ENCODE measurements at places on chromosomes 4 and X.
A peak's percentile ranks its signal among the peaks of the same experiment; 100 is the strongest.

- no peak for DNase-seq
Measured at GRCh38 chrX:79170476-79171035, 26.1 kb downstream of the GPR174 start.

DNA sequence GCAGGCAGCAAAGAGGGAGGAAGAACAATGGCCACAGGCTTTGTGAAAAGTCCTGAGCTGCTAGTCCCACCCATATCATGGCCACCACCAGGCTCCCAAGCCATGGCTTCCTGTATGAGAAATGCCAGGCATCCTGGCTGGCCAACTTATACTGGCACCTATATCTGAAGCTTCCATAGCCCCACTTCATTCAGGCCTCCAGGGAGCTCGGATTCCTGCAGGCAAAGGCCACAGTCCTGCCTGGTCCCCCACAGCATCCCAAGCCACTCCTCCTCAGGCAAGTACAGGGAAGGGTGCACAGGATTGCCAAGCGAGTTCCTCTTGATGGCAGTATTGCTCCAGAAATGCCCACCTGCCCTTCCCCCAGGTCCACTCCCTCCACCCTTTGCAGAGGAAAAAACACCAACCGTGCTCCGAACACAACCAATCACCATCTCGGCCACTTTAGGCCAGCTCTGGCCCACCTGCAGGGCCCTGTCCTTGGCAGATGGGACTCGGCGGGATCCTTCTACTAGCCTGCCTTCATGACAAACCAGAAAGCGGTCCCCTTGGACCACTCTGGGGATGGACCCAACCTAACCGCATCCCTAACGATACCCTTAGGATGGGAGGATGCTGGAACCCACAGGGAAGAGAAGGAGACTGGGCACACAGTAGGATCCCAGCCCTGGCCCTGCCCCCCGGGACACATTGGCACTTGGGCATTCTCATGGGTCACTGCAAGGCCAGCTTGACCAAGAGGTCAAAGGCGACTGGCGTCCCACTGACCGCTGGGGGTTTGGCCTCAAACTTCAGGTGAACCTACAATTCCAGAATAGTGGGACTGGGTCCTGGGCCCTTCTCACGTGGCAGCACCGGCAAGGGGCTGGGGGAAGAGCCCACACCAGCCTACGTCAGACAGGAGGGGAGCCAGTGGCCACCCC is 220.4 kb upstream of the AGTR2 start:
- no peak for DNase-seq

DNA sequence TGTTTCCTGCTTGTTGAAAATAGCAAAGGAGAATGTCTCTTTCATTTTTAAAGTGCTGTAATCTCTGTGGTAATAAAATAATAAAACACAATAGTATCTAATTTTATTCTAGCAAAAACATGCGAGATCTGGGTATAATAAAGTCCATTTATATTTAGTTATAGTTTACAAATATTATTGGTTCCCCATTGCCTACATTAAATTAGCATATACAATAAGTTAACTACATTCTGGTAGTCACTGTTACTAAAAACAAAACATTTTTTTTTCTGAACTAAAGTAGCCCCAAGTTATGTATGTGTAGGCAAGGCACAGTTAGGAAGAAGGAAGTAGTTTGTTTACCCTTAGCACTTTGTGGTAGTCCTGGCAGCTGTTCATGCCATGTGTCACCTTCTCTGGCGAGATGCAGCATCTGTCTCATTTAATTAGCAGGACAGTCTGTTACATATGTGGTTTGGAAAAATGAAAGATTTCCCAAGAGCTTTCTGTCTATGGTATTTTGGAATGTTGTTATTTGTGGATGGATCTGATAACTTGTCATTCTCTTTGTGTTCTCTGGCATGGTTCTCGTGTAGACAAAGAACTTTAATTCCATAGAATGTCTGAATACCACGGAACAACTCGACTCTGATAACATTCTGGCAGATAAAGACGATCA is 231.3 kb upstream of the PITX2 start:
- no peak for DNase-seq

GRCh38 chr4:38982361-38983095 is 49.7 kb downstream of the TMEM156 start:
- DNase-seq = no peak

DNA sequence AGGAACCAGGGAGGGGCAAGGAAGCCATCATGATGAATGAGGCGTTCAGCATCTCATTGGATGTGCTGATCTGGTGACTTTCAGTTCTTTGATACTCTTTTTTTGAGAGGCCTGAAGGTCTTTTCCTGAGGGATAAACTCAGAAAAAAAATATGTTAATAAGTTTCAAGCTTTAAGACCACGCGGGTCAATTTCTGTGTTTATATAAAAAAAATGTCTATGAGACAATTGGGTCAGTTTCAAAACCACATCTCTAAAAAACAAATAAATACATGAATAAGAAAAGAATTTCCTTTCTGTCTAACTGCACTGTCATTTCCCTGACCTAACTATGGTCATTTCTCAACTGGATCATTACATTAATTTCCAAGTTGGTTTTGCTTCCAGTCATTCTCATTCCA is 62.6 kb downstream of the TRIML1 start:
- DNase-seq = no peak

DNA sequence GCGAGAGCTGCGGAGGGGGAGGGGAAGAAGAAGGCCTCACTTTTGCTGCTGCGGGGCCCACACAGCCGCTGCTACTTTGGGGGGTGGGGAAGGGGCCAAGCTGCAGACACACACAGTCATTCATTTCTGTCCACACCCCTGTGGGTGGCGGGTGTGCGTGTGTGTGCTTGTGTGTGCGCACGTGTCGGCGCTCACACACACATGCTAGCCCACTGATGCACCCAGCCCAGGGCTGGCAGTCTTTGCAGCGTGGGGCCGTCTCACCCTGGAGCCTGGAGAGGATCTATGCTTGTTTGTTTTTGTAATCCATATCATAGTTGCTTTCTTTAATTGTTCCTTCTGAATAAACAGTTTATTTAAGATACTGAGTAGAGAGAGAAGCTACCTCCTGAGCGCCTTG is 4.0 kb downstream of the DUSP9 start:
- DNase-seq = no peak

GRCh38 chrX:39653691-39654090 is 444.1 kb downstream of the BCOR start:
- DNase-seq = peak; percentile 8

DNA sequence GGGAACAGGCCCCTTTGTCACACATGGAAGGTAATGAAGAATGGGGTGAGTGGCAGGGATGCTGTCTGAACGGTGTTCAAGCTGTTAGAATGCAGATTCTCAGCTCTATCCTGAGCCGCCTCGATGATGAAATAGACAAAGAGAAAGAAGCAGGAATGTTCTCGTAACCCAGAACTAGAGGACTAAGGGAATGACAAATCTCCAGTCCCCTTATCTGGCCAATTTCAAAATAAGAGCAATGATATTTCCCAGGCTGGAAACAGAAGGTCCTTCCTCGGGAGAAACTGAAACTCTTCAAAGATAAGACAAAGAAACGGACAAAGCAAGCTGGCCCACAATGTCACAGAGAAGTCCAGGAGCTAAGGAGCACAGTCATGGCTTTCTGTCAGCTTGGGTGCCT is 29.5 kb upstream of the MTNR1A start:
- DNase-seq = no peak

- DNase-seq = no peak
Measured at GRCh38 chrX:45518552-45518951, 317.9 kb upstream of the DIPK2B start.

GRCh38 chr4:127344071-127344470 is 288.7 kb upstream of the INTU start:
- no peak for DNase-seq

- DNase-seq = no peak
Measured at GRCh38 chr4:139108567-139109128, 68.4 kb downstream of the ELF2 start.

DNA sequence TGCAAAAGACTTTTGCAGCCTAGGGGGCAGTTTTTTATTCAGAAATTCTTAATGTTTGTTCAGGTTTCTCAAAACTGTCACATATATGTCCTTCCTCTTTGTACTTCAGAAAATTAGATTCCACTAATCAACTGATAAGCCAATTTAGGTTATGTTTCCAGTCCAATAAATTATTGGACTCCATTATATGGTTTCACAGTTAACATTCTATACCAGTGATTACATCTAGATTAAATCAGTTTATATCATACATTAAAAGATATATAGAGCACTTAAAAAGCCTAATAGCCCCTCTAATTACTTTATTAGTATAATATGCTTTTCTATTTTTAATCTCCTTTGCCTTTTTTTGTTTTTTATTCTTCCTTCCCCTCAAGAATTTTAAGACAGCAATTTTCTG is 434.1 kb downstream of the INPP4B start:
- no peak for DNase-seq

DNA sequence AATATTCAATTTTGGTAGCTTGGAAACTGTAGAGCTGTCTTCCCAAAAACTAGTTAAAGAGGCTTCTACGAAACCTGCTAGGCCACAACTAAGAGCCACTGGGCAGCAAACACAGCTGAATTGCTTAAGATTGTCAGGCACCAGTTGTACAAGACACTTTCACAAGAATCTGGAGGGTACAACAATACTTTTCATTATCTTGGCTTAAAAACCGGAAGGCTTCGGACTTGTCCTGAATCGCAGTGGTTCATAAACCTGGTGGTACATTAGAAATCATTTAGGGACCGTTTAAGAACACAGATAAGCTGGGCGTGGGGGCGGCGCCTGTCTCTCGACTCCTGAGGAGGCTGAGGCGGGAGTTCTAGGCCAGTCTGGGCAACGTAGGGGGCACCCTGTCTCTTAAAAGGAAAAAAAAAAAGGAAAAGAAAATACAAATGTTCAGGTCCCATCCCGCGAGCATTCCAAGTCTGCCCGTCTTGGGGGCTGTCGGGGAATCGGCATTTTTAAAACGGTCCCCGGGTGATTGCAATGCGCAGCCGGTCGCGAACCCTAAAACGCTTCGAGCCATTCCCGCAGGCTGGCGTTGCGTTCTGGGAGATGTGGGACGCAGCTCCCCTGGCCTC is 763 bp downstream of the PYURF start:
- no peak for DNase-seq

GRCh38 chr4:37762991-37763368 is 63.5 kb upstream of the PGM2 start:
- no peak for DNase-seq

GRCh38 chr4:39472396-39472795 is 13.5 kb downstream of the LIAS start:
- DNase-seq = no peak

All from hypothalamus (tissue), 51 donors.